ENCODE measurements at places on chromosomes 3 and 15.

DNA sequence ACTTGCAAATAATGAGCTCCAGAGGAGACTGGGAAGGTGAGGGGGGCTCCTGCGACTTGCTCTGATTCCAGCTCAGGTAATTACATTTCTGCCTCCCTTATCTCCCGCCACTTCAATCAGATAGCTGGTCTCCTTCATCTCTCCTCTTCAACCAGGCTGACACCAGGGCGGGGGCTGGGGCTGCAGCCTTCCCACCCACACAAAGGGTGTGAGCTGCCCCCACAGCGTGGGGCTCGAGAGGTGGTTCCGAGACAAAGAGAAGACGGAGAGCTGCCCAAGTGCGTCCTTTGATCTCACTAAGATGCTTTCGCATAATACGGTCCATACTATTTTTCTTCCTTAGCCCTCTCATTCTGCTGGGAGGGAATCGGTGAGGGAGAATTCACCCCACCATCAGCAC, 139.7 kb downstream of the NSMCE3 start:
- no peak for DNase-seq

DNA sequence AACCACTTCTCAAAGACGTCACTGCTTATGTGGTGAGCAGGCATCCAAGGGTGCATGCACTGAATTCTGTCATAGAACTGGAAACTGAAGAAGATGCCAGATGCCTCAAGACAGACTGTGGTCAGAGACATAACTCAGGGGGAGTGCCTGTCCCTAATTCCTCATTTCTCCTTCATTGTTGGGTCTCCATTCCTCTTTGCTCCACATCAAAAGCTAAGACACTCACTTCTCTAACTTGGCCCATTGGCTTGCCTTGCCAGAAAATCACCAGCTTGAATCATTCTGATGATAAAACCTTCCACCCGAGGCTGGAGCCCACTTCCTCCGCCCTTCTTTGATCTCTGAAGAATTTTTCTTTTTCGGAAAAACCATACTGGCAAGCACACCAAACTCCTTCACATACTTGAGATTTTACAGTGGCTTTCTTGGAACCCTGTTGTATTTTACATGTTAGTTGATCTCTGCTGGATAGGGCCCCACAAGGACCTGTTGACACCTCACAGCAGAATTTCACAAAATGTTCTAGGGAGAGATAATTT, 69.9 kb downstream of the COL8A1 start:
- no peak for DNase-seq

GRCh38 chr3:155702745-155703591, 41.9 kb downstream of the PLCH1 start:
- no peak for DNase-seq

GRCh38 chr15:29910068-29910467, 87.8 kb upstream of the TJP1 start:
- no peak for DNase-seq

GRCh38 chr3:22106213-22106896, 355.3 kb upstream of the ZNF385D start:
- DNase-seq = no peak

- DNase-seq = no peak
Observed at GRCh38 chr15:88756521-88756920, 46.7 kb upstream of the ACAN start.

GRCh38 chr3:189630767-189631372, 319 bp upstream of the TP63 start:
- DNase-seq = peak; percentile 9

- DNase-seq = no peak
Observed at GRCh38 chr15:89085289-89085926, 2.8 kb upstream of the ABHD2 start.

DNA sequence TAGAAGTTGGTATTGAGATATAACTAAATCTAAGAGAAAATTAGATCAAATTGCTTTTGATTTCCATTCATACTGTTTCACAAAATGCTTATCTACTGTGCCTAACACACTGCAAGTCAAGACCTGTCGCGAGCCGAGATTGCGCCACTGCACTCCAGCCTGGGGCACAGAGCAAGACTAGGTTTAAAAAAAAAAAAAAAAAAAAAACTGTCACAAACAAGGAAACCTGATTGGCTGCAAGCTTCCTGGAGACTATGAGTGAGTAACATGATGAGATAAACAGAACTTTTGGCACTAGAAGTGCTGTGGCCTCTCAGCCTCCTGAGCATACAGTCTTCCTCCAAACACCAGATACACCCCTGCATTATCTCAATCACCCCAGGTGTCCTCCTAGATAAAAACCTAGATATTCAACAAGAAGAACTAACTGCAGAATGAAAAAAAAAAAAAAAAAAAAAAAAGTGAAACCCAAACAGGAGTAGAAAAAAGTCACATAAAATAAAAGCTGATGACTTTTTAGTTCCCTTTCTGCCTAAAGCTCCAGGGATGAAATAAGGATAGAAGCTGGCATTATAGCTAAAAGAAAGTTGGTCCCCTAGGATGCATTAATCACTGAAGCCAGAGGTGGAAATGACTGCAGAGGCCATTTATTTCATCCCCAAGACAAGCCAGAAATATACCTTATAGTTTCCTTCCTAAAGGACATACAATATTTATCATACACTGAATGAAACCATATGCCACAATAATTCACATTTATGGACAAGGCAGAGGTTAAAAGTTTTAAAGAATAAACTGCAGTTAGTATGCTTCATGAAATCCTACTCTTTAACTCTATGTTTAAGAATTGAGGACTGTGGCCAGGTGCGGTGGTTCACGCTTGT, 82.4 kb downstream of the P3H2 start:
- peak; percentile 44 for DNase-seq

GRCh38 chr3:136207489-136208115, 11.5 kb upstream of the MSL2 start:
- no peak for DNase-seq

GRCh38 chr3:124811436-124811835, 75.7 kb downstream of the ITGB5 start:
- DNase-seq = no peak

- DNase-seq = peak; percentile 18
Observed at GRCh38 chr15:80844011-80844732, 65.0 kb downstream of the CEMIP start.

DNA sequence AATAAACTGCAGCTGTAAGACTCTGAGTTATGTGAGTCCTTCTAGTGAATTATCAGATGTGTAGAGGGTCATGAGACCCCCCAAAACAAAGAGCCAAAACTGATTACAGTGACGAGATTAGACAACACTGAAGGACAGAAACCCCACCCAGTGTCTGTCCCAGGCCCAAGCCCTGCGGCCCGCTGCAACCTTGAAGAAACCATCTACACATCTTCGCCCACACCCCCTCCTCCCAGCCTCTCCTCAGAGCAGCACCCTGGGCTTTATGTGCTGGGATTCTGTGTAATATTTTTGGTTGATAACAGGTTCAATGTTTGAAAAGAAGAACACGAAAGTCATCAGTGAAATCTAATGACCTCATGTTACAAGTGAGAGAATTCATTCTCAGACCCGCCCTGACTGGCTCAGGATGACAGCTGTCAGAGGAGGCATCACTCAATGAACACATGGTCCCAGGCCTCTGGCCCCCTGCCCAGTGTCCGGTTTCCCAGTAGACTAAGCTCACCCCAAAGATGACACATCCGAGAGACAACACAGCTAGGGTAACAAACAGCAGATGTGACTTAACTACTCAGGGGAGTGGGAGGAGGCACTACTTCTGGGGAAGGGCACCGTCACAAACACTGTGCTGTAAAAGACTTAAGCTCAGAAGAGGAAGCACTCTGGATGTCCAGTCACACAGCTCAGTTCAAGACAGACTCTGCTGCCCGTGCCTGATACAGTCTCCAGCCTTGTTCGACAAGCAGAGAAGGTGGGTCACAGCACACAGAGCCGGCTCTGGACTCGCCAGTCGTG, 48.9 kb downstream of the NIPA2 start:
- peak; percentile 35 for DNase-seq

DNA sequence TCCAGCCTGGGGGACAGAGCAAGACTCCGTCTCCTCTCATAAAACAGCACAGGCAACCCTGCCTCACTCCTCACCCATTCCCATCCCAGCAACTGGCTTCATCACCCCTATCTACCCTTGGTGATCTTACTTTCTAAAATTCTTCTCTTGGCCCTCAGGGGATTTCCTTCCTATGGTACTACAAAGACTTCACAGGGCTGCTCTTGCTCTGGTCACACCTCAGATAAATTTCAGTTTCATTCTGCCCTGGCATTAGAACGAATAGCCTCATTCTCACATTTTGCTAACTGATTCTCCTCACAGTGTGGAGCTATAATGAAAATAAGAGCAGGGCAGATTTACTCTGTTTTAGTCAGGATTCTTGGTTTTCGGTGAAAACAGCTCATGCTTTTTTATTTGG, 22.1 kb upstream of the CRBN start:
- no peak for DNase-seq

GRCh38 chr3:8914491-8914890, 48.8 kb downstream of the RAD18 start:
- DNase-seq = no peak

DNA sequence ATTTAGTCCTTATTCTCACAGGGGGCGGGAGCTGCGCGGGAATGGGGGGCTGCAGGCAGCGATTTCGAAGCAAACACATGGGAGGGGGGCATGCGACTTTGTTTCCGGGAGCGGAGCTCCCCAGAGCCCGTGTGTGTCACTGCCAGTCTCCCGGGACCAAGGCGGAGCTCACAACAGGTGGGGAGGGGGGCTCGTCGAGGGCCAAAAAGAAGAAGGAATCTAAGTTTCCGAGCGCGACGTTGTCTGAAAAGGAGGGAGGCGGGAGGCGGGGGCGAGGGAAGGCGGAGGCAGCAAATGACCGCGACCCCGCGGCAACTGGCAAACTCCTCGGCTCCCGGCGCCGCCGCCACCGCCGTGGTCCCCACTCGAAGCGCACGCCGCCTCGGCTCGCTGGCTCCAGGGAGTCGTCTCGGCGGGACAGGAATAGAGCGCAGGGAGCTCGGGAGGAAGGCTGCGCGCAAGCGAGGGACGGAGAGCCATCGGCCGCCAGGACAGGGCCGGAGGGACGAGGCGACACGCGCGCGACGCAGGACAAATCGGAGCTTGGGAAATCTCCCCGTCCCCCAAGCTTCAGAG, 1.4 kb downstream of the FOXP1 start:
- DNase-seq = peak; percentile 18

GRCh38 chr3:150414959-150415358, 6.9 kb downstream of the TSC22D2 start:
- DNase-seq = no peak

Measured in H54 (cell line).